Mesenchymal stem cell (in vitro differentiated cells and primary cell): ENCODE measurements at places on chromosomes 4 and X.

GRCh38 chr4:161148051-161148450, 1015.7 kb downstream of the FSTL5 start:
- DNase-seq = no peak

GRCh38 chrX:71514367-71515037, 18.4 kb upstream of the OGT start:
- no peak for DNase-seq

- DNase-seq = peak; percentile 25
These were observed 391.6 kb downstream of the ARHGAP24 start for GRCh38 chr4:85866508-85866907.

DNA sequence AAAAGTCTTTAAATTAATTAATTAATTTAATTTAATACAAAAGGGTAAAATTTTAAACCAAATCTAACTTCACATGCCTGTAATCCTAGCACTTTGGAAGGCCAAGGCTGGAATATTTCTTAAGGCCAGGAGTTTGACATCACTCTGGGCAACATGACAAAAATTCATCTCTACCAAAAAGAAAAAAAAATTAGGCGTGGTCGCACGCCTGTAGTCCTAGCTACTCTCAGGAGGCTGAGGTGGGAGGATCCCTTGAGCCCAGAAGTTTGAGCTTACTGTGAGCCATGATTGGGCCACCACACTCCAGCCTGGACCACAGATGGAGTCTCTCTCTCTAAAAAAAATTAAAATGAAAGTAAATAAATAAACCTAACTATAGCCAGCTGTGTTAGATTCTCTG, 39.2 kb upstream of the ANTXR2 start:
- no peak for DNase-seq

DNA sequence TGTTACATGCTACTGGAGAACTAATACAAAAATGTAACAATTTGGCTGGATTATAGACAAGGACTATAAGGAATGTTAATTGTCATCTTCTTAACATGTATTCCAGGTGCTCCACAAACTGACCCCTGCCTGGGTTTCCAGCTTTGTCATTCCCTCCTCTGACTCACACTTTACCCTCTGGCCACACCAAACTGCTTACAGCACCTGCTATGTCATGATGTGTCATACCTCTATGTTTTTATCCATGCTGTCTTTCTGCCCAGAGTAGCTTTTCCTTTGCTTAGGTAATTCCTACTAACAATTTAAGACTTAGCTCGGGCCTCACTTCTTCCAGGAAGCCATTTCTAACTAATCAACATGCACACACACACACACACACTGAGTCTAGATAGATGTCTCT, 14.0 kb upstream of the SHROOM4 start:
- no peak for DNase-seq

- DNase-seq = no peak
These were observed 1190.4 kb downstream of the TECRL start for GRCh38 chr4:63218856-63219255.

- peak; percentile 23 for DNase-seq
These were observed 230.5 kb downstream of the IDS start for GRCh38 chrX:149274516-149275105.

DNA sequence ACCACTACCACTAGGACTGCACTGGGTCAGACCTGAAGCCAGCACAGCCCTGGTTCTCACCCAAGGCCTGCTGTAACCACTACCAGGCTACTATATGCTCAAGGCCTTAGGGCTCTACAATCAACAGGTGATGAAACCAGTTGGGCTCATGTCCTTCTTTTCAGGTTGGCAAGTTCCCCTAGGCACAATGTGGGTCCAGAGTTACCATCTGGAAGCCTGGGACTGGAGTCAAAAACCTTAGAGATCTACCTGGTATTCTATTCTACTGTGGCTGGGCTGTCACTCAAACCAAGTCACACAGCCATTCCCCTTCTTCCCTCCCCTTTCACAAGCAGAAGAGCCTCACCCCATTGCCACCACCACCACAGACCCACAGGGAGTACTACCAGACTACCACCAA, 175.6 kb downstream of the RELL1 start:
- DNase-seq = no peak

GRCh38 chrX:150200361-150200760, 162.8 kb upstream of the MAMLD1 start:
- DNase-seq = no peak

DNA sequence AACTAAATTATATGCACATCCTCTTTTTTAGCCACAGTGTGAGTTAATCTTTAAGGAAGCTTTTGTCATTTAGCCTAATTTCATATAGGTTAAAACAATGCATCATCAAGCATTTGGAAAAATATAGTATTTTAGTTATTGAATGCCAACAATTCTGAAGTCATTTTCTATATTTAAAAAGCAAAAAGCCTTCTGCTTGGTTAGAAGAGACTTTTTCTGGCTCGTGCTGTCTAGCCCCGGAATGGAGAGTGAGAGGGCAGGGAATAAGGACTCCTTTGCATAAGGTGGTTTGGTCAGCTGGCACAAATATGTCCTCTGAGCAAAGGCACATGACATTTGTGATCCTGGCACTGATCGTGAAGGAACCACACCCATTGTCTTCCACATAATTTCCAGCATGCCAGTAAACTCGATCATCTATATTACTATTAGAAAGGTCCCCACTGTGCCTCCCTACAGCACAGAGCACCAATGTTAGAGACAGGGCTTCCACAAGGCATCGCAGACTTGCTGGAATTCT, 393.7 kb upstream of the INTU start:
- DNase-seq = no peak

DNA sequence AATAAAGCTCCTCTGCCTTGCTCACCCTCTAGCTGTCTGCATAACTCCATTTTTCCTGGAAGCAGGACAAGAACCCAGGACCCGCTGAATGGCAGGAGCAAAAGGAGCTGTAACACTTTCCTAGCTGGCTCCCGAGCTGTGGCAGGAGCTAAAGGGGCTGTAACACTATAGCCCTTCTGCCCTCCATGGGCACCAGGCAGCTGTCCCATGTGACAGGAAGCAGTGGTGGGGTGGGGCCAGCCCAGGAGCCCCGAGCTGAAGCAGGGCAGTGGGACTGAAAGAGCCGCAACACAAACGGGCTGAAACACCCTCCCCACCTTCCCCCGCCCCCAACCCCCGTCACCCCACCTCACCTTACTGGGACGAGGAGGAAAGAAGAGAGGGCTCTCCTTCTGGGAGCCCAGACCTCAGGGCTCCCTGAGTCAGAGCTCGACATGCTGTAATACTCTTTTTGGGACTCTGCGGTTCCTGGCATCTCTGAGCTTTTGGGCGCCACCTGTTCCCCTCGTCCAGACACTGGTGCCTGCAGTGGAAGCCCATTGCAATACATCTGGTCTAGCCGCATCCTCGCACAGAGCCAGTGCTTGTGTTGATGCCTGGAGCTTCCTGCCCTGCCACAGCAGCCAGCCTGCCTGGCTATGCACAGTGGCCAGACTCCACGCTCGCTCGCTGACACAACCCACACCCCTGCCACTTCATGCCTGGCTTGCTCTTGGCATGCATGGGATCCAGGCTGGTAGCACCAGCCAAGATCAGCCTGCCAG, 39.4 kb downstream of the PPM1K start:
- no peak for DNase-seq

- DNase-seq = peak; percentile 64
These were observed 27.7 kb downstream of the CD38 start for GRCh38 chr4:15805583-15806517.

DNA sequence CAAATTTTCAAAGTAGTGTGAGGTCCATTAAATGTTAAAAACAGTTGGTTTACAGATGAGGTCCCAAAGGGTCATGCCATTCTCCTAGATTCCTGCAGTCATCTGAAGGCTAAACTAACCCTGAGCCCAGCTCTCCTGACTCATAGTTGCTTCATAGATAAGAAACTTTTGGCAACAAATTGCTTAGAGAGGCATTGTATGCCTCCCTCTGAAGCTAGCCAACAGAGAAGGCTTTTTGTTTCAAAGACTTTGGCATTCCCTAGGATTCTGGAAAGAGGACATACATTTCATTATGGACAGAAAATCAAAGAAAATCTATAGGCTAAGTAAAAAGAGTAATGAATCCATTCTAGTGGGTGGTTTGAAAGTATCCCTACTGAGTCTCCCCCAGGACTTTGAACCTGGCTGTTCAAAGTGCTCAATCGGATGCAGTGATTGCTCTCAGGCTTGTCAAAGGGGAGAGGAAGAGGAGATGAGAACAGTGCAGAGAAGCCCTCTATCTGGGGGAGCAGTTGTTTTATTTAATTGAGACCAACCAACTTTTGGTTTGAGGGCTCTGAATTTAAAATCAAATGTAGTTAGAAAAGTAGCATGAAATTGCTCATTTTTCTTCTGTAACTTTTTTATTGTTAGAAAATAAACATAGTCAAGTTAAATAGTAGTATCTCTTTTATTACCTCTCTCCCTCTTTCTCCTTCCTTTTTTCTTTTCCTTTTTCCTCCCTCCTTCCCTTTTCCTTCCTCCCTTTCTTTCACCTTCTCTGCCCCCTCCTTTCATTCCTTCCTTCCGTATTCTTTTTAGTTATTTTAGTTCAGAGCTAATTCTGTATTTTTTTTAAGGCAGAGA, 72.3 kb upstream of the ZNF518B start:
- no peak for DNase-seq

GRCh38 chr4:109497511-109497910, 62.5 kb upstream of the MCUB start:
- no peak for DNase-seq

DNA sequence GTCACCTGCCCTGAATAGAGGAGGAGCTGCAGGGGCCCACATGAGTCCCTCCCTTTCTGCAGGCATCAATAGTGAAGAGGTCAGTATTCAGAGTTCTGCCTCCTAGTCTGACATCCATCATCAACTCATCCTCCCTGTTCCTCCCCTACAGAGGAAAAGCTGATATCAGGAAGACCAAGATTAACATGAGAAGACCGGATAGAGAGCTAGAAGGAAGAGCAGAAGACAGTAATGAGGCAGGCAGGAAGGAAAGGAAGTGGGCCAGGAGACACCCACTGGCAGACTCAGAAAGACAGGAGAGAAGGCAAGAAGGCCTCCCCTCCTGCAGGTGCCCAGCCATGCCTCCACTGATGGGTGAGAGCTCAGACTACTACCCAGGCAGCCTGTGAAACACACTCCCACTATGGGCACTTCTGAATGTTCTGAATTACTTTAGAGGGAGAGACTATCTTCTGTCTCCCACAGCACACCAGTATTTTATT, 74.6 kb downstream of the CC2D2A start:
- no peak for DNase-seq

- no peak for DNase-seq
These were observed 47.6 kb downstream of the CCNG2 start for GRCh38 chr4:77204621-77205020.

DNA sequence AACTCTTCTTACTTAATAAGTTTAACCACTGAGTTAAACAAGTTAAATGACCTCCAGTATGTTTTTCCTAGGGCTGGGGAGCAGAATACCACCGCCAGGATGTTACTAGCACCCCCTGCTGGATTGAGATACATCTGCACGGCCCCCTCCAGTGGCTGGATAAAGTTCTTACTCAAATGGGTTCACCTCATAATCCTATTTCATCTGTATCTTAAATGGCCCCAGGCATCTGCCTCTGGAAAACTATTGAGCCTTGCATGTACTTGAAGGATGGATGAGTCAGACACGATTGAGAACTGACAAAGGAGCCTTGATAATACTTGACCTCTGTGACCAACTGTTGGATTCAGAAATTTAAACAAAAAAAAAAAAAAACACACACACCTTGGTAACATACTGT, 61.5 kb upstream of the MMAA start:
- DNase-seq = peak; percentile 67

- DNase-seq = no peak
These were observed 20.8 kb downstream of the ENPP6 start for GRCh38 chr4:184196730-184197385.

- DNase-seq = peak; percentile 84
These were observed 13.7 kb downstream of the DDX60 start for GRCh38 chr4:168304744-168305459.

DNA sequence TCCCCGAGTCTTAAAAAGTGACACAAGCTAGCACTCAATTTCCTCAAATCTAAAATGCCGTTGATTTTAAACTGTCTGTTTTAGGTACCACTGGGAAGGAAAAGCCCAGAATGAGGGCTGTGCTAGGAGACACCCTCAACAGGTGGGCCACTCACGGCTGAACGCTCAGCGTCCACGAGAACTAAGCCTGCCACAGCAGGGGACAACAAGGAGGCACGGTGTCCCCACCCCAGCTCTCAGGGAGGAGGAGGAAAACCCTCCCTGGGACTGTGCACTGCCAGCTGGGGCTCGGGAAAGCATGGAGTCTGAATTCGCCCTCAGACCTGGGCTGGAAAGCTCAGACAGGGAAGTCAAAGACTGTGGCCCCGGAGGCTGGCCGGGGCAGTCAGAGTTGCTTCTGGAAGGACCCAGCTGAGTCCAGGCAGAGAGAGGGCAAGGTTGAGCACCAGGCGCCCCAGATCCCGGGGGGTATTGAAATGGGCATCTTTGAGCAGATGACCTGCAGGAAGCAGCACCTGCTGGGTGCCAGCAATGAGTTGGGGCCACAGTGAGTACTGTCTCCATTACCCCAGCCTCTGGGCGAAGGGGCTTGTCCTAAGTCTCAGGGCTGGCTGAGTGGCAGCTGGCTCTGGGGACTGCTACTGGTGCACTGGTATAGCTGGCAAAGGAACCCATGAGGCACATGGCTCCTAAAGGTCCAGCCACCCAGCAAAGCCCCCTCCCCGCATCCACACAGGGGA, 769 bp upstream of the CPZ start:
- DNase-seq = no peak

DNA sequence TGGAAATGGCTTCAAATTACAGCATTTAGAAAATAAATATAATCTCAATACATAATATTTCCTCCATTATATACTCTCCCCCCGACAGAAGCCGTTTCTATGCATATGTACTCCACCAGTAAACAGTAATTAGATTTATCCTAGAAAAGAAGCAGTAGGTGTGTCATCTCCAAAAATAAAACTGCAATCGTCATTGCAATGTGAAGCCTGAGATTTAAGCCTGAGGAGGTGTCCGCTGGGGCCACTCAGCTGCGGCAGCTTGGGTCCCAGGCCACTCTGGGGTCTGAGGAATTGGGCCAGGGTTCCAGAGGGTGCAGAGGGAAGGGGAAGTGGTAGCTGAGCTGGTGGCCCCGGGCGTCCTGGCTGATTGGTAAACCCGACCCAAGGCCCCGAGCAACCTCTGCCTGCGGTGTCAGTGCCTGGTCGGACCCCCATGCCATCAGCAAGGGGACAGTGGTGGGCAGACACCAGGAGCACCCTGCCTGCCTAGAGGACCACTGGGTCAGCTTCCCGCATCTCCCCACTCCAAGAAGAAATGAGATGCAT, 7.8 kb upstream of the MXD4 start:
- no peak for DNase-seq
